ENCODE measurements at places on chromosomes 3 and 15. TPM values are rescaled to one million over a fixed set of nuclear protein-coding genes. Genes with fewer than 3 reads are reported as not detected.

GRCh38 chr3:60812502-60812901 lies 438.8 kb downstream of the FHIT start:
- no peak for DNase-seq

DNA sequence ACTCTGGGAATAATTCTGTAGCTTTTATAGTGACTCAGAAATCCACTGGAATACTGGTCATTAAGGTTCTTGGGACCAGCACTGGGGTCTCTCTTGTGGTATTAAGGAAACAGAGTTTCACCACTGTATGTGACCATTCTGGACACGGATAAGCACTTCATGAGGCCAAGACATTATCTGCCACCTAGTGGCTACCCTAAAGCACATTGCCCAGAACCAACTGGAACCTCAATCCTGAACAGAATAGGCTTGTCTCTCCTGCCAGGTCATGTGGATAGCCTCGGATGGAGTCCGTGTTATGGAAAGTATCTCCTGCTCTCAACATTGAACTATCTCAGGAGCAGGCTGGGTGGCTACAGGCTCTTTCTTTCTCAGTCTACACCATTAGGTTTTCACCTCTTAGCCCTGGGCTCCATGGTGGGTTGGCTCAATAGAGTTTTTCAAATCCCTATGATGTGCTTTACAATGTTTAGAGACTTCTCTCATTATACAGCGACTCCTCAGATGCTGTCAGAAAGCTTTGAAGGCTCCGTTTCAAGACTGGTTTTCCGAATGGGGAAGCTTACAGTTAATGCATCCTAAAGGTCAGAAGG lies 167.6 kb upstream of the ST8SIA2 start:
- no peak for DNase-seq

DNA sequence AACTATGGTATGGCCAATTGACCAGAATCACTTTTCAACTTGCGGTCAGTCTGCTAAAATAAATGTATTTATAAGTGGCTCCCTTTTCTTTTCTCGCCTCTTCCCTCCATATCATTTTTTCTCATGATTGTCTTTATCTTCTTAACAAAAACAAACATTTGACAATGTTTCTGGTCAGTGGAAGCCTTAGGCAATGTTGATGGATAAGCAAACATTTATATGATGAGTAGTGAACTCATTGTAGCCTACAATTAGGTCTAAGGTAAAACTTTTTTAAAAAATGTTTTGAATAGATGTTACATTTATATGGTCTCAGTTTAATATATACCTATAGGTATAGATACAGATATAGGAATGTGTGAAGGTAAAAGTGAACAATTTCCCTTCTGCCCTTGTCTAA lies 355.4 kb downstream of the MFSD1 start:
- no peak for DNase-seq

DNA sequence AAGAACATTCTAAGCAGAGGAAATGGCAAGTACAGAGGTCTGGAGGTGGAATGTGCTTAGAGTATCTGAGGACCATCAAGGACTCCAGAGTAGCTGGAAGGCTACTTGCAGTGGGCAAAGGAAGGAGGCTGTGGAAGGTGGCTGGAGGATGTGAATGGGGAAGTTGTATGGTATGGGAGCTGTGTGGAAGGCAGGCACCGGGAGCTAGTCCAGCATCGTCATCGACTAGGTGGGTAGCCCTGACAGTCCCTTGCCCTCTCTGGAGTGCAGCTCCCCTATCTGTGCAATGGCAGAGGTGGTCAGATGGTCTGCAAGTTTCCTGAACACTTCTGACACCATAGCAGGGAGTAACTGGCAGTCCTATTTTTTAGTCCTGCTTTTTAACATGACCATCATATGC lies 19.3 kb downstream of the CCDC13 start:
- DNase-seq: no peak

DNA sequence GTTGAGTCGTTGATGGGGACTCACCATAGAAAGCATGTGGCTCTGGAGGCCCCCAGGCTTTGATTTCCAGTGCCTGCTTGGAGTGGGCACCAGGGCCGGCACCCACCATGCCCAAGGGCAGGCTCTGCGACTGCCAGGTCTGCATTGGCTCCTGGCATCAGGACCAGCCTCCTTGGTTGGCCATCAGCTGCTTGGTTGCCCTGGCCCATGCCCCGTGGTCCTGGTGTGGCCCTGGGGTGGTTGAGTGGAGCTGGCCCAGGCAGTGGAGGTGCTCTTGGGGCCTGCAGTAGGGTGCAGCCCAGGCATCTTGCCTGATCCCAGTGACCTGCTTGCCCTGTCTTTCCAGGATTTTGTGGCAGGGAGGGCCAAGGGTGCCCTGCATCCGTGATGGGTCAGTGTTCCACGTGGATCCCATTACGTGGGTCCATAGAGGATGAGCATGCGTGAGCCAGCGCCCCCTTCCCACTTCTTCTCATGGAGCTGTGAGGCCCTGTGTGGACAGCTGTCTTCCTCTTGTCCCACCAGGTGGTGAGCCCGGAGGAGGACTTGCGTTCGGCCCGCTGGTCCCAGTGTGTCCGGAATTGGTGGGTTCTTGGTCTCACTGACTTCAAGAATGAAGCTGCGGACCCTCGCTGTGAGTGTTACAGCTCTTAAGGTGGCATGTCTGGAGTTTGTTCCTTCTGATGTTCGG lies 187.0 kb downstream of the UBE3A start:
- DNase-seq: no peak

DNA sequence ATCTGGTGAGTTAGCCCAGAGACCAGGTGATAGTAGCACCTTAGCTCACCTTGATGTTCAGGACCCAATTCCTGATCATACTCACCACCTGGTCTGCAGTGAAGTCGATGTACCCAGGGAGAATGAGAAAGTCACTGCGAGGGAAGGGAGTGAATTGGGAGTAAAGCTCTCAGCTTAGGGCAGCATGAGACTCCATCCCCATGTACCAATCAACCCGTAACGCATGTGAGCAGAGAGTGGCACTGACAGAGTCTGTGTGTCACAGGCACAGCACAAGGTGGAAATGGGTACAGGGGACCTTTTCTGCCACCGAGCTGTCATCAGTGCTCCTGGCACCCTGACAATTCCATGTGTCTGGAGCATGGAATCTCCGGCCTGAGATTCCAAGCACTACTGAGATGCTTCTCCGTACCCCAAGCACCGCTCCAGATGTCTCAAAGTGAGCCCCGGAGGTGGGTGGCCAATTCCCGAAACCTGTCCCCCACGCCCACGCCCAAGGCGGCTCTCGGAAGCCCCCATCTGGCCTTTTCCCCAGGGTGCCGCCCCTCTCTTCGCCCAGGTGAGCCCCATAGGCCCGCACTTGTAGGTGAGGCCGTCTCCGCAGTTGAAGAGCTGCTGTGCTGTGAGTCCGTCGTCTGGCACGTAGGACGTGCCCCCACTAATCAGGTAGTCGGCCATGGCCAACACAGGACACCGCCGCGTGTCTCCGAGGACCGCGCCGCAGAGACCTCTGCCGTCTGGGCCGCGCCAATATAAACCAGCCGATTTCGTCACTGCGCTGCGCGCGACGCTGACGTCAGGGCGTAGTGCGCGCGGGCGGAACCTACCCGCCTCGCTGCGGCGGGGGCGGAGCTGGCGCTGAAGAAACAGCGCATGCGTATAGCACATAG lies at the start of gene IMPDH2:
IMPDH2 (minus strand) TSS at position 726 of the 890 bp plus-strand sequence; CDS start at position 678, 48 bp downstream.
- peak; percentile 86 for DNase-seq

- no peak for DNase-seq
These were observed 25.8 kb upstream of the PRICKLE2 start for GRCh38 chr3:64251019-64251418.

The THPO gene
- under 0.01 TPM for total RNA-seq

The CD200R1 gene
- total RNA-seq: not detected
